ENCODE measurements at places on chromosomes 2 and 18. TPM values are rescaled to one million over a fixed set of nuclear protein-coding genes. Genes with fewer than 3 reads are reported as not detected.

CPLX4 gene
- not detected for polyA plus RNA-seq

ZC3H15 gene
- polyA plus RNA-seq: 149 TPM

KDM3A gene
- polyA plus RNA-seq: 51.2 TPM

CROCC2 gene
- polyA plus RNA-seq: not detected

AP1S3 gene
- 6.6 TPM for polyA plus RNA-seq

CYS1 gene
- polyA plus RNA-seq: not detected

PIAS2 gene
- 38.0 TPM for polyA plus RNA-seq

KCNS3 gene
- polyA plus RNA-seq: not detected
